ENCODE measurements at places on chromosomes 5 and 9. TPM values are rescaled to one million over a fixed set of nuclear protein-coding genes. Genes with fewer than 3 reads are reported as not detected.
A peak's percentile ranks its signal among the peaks of the same experiment; 100 is the strongest.

GRCh38 chr9:6759185-6759977 lies 1.6 kb downstream of the KDM4C start:
- peak; percentile 37 for DNase-seq

GRCh38 chr9:85147046-85147640 lies 477.6 kb downstream of the NTRK2 start:
- DNase-seq = no peak

The FAM221B gene
- total RNA-seq = not detected

The MUSK gene
- total RNA-seq = 0.22 TPM
